D341Med (cell line): ENCODE measurements at places on chromosomes 16 and 17.
A peak's percentile ranks its signal among the peaks of the same experiment; 100 is the strongest.

DNA sequence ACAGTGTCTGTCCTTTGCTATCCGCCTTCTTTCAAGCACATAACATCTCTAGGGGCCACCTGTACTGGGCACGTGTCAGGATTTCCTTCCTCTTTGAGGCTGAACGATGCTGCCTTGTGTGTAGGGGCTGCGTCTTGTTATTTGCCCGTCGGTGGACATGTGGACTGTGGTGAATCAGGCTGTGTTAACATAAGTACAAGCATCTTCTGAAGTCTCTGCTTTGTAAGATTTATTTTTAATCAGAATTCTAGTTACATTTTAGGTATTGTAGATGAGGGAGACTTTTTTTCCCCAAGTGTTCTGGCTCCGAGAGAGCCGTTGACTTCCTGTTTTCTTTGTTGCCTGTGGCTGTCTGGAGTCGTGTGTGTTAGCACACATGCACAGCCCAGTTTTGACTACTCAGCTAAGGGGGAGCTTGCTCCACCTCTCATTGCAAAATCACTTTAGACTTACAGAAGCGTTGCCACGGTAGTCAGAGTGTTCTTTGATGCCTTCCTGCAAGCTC is 26.1 kb downstream of the SPG7 start:
- DNase-seq, result no peak

DNA sequence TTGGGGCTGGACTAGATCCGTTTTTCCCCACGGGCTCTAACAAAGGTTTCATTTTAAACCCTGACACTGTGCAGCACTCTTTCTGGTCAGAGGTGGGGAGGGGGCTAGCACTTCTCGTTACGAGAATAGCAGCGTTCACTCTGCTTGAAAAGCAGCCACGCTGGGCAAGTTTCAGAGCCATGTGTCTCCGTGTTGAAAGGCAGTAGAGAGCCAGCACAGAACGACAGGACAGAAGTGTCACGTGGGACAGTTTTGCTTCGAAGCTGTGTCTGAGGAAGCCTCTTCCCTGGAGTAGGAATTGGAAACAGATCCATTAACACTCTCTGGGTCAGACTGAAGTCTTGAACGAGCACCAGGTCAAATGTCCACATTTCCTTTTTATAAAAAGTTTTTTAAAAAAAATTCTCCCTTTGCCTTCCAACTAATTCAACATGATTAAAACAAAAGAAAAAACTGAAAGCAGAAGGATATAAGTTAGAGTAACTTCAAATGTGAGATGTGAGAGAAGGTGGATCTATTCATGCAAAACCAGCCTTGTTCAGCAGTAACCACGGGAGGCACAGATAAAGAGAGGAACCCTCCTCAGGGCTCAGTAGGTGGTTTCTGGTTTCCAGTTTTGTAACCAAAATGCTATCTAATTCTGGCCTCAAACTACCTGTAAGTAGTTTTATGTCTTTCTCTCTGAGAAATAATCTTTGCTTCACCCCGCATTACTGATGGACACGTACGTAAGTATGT is 65.0 kb downstream of the SMG6 start:
- DNase-seq, result no peak

- no peak for DNase-seq
These were observed 22.8 kb downstream of the CCDC102A start for GRCh38 chr16:57513371-57514102.

DNA sequence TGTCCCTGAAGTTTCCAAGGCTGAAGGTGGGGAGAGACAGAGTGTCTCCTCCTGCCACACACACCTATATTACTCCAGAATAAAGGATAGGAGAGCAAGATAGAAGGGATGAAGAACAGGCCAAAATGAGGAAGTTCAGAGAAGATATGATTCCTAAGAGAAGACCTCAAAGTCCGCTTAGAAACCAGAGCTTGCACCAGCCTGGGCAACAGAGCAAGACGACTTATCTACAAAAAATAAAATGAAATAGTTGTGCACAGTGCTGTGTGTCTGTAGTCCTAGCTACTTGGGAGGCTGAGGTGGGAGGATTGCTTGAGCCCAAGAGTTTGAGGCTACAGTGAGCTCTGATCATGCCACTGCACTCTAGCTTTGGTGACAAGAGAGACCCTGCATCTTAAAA is 128.2 kb downstream of the HS3ST3B1 start:
- no peak for DNase-seq

DNA sequence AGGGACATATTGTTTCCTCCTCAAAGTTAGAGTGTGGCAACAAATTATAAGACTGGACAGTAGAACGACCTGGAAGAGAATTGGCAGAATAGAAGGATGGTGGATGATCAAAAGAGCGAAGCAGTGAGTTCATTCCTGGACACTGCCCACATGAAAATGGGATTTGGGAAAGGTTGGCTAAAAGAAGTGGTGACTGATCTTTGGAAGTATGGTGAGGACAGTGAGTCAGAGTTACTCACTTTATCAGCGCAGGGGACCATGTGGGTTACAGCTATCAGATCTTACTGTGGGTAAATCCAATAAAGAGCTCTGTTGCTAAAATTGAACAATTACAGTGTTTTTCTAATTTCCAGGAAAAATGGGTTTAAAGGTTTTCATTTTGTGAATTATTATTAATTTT is 2.7 kb upstream of the TANC2 start:
- no peak for DNase-seq

GRCh38 chr16:8108991-8109509 is 481.3 kb downstream of the TMEM114 start:
- DNase-seq, result no peak

DNA sequence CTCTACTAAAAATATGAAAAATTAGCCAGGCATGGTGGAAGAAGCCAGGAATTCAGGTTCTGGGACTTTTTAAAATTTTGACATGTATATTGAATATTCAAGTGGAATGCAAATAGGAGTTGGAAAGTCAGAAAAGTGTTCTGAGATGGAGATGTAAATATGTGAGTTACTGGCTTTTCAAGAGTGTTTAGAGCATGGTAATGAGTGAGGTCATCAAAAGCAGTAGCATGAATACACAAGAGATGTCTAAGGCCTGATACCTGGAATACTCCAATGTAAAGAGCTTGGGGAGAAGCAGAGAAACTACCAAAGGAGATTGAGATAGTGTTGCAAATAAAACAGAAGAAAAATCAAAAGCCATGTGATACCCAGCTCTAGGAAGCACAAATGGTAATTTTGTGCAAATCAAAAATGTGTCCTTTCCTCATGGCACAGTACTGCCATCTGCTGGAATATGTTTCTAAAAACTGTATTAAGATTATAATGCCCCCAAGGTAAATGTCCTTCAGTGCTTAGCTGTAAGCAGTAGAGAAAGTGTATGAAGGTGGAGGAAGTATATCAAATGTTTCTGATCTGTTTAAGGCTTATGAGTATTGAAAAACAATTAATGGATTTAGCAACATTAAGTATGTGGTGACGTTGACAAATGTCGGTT is 908.4 kb downstream of the KCNJ18 start:
- DNase-seq, result peak; percentile 0
